Stimulated activated CD4-positive, alpha-beta T cell treated with anti-CD3 and anti-CD28 coated beads, TNF-alpha, amount 100 ng/mL, for 24 hours (primary cell): ENCODE measurements at places on chromosomes 5 and 9.
A peak's percentile ranks its signal among the peaks of the same experiment; 100 is the strongest.

- DNase-seq: no peak
Observed at GRCh38 chr5:59522201-59522831, 371.2 kb downstream of the PDE4D start.

DNA sequence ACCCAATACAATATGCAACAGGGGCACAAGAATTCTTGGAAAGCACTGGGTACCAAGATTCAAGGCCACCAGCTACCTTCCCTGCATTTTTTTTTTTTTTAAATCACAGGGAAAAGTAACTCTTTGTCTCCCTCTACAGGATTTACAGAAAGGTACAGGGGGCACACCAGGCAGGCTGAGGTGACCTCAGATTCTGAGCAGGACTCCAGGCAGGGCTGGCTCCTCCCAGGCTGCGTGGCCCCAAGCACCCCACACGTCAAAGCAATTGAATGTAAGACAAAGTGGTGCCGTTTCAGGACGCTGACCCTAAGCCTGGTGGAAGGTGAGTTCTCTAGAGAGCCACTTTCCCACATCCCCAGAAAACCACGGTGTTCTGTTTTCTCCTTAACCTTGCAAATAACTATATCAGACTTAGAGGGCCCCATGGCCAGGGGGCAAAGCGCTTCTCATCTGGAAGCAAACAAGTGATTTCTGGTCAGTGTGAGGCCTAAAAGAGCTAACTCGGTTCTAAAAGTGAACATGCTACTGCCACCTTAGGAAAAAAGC lies 222.6 kb downstream of the ROR2 start:
- DNase-seq: peak; percentile 12

DNA sequence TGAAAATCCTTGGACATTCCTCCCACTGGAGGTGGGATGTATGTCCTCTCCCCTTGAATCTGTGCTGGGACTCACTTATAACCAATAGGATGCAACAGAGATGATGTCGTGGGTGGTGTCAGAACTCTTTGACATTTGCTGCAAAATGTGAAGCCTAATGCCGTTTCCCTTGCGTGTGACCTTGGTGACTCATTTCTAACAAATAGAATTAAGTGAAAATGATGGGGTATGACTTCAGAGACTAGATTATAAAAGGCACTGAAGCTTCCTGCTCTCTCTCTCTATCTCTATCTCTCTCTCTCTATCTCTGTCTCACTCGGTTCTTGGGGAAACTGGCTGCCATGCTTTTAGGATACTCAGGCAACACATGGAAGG lies 126.1 kb upstream of the STC2 start:
- no peak for DNase-seq

- no peak for DNase-seq
Observed at GRCh38 chr5:56464935-56465768, 232.0 kb upstream of the ANKRD55 start.

- no peak for DNase-seq
Observed at GRCh38 chr5:94314460-94315131, 303.8 kb downstream of the KIAA0825 start.

DNA sequence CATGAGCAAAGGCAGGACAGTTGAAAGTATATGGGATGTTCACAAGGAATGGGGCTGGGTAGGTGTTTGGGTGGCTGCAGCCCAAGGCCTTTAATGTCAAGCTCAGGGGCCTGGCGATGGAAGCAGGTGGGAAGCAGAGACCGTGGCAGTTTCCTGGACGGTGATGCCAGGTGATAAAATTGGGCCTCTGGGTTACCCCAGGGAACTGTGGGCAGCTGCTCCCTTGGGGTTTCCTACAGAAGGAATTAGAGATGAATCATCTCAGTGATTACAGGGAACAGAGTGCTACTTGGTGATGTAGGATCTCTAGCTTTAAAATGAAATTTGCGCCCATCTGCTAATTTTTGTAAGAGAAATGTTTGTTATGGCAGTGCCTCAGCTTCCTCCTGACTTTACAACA lies 39.2 kb downstream of the TSTD2 start:
- no peak for DNase-seq

- no peak for DNase-seq
Observed at GRCh38 chr9:114388764-114389375, 1.1 kb upstream of the AKNA start.

DNA sequence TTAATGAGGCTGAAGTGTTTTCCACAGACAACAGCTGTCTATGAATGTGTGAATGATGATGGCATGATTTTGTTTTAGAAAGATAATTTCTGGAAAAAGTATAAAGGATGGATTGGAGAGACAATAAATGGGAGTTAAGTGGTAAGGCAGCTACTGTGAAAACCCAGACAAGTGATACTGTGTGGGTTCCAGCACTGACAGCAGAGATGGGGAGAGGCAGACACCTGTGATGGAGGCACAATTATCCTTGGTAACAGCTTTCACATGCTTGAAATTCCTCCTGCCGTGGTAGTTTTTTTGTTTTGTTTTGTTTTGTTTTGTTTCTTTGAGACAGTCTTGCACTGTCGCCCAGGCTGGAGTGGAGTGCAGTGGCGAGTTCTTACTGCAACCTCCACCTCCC lies 189.3 kb downstream of the DEPDC1B start:
- no peak for DNase-seq

DNA sequence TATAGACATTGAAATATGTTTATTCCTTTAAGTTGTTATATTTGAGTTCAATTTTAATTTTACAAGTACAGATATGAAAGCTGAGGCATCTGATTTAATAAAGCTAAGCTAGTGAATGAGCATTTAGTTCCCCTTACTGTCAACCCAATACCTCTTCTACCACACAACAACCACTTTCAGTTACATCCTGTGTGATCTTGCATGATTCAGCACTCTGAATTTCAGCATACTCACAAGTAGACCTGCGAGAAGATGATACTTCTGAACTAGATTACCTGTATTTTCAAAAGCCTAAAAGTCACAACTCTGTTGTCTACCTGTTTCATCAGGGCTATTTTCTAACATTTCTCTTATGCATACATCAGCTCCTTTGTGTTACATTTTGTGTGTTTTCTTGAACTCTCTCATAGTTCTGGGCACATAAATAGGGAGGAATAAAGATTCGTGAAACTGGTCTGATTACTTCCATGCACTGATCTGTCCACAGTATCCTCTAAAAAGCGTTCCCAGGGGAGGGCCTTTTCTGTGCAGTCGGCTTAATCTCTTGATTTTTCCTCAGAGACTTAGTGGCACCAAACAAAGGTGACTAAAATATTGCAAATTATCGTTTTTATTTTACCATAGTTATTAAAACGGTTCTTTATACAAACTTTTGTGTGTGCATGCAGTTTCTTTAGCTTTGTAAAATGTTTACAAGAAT lies 2025.5 kb upstream of the NUDT12 start:
- DNase-seq: no peak

DNA sequence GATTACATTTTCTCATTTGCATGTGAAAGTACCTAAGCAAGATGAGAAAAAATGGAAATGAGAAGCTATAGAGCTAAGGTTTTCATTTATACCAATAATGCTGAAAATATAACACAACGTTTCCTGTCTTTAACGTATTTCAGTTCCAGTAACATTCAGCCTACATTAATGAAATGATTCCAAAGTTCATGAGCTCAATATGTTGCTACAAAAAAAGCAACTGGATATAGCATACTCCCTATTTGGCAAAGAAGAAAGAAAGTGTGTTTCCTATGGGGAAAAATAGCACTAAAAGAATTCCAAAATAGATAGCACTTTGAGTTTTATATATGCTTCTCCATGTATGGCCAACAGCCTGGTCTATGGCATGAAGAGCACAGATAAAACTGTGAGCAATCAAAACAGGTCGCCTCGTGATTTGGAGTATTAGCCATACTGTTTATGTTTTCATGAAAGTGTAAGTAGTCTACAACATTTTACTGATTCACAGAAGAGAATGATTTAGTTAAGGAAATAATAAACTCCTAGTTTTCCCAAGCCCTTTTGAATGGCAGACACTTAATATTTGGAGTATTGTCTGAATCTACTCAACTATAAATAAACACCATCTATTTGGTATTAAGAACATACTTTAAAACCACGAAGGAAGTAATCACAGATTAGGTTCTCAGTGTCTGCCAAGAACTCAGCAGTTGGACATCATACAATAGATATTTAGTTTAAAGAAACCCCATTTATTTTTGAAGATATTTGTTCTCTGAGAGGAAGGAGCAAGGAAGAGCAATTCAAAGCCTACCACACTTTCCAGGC lies 258.7 kb upstream of the RASA1 start:
- no peak for DNase-seq

DNA sequence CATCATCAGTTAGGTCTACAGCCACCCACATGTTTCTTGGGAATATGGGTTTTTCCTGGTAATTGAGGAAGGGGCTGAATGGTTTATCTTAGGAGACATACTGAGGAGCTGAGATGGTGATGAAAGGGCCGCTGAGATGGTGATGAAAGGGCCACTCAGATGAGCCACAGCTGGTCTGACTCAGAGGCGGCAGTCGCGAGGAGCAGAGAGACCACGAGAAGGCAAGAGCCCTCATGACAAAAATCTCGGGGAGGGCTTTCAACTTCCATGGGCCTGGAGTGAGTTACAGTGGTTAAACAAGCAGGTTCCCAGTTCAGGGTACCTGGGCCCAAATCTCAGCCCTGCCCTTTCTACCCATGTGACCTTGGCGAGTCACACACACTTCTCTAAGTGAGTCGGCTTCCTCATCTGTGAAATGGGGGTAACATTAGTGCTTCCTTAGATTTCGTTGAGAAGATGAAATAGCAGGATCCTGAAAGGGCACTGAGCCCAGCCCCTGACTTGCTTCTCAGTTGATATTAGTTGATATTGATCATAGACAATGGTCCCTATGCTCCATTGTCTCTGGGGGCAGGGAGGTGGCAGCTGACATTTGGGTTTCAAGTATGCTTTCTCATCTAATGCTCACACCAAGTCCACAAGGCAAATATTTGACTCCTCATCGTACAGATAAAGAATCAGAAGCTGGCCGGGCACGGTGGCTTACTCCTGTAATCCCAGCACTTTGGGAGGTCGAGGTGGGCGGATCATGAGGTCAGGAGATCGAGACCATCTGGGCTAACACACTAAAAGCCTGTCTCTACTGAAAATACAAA lies 169.5 kb downstream of the RGS3 start:
- no peak for DNase-seq

DNA sequence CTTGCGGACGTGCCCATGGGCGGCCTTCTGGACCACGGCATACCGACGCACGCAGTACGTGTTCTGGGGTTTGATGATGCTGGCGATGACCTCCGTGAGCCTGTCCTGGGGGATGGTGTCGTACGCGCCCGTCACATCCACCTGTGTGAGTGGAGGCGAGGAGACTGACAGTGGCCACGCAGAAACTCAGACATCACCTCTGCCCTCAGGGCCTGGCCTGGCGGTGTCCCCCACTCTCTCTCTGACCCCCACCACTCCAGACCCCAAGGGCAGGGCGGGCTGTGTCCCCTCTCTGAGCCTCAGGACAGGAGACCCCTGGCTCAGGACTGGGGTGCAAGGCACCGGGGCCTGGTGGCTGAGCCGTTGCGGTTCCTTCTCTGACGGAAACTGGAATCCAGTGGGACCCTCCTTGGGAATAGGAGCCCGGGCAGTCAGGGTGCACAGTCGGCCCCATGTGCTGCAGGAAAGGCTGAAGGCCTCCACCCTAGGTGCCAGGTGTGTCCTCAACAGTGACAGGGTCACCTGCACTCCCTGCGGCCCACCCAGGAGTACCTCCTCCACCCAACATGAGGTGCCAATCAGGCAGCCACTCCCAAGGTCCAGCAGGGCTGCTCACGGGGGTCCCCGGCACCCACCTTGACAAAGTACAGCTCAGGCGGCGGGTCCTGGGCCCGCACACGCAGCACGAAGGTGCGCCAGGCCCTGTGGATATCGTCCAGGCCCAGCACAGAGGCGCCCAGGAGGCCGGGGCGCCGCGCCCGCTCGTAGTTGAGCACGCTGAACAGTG lies 16.0 kb downstream of the TERT start:
- no peak for DNase-seq

GRCh38 chr5:87327998-87328397 lies 60.3 kb downstream of the RASA1 start:
- DNase-seq: no peak

DNA sequence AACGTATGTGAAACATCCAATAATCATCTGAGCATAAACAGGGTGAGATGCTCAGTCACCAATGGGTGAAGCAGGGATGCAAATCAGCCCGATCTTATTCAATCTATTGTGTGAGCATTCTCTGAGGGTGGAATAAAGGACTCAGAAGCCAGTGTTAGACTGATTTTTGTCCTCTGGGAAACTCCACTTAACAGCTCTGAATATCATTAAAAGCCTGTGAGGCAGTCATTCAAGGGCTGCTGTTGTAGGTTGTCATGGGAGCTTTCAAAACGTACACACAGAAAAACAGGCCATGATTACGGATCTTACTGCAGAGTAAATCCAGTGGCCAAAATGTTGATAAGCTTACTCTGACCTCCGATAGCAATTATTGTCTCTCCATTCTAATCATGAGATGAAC lies 266.5 kb upstream of the EFNA5 start:
- DNase-seq: no peak

DNA sequence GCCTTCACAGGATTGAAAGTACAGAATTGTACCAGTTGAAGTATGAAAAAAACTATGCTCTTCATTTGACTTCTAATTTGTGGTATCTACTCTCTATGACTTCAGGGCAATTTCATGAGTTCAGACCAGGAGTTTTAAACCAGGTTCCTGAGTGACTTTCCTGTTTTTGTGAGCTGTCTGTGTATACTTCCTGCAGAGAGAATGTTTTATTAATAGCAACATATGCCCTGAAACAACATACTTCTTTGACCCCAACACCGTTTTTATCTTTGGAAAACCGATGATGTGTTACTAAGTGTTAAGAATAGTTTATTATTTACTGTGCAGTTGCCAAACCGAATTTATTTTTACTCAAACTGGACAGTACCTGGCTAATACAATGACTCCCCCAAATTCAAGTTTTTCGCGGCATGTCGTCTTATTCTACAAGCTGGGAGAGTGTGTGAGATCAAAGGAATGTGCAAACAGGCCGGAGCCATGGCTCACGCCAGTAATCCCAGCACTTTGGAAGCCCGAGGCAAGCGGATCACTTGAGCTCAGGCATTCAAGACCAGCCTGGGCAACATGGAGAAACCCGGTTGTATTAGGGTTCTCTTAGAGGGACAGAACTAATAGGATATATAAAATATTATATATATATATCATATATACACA lies 58.7 kb upstream of the ERBIN start:
- DNase-seq: no peak

DNA sequence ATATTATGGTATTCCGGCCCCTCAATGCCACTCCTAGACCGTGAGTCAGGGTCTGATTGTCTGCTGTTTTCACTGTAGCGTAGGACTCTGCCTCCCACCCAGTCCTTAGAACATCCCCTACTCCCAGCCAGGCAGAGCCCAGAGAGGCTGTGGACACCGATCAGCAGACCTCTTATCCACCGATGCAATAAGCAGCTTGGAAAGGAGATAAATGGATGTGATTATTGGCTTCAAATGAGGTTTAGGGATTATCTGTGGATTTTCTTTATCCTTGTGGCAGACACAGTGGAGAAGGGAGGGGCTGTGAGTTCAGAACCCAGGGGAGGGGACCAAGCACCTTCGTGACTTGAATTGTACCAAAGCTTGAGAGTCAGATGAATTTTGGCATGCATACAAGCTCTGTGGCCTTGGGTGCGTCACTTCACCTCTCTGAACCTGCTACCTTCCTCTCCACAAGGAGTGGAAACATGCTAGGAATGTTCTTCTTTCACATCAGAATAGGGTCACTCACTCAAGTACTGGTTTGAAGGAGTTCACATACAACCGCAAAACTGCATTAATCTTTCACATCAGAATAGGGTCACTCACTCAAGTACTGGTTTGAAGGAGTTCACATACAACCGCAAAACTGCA lies 83.1 kb upstream of the CPLX2 start:
- DNase-seq: no peak

- no peak for DNase-seq
Observed at GRCh38 chr5:71769287-71769686, 50.2 kb downstream of the CARTPT start.
